ENCODE measurements at places on chromosomes 3 and 15.

- no peak for DNase-seq
These were observed 20.4 kb downstream of the RUVBL1 start for GRCh38 chr3:128103136-128103676.

GRCh38 chr15:40543082-40543481, 21.8 kb downstream of the CCDC32 start:
- DNase-seq: no peak

GRCh38 chr3:188964957-188965356, 206.8 kb upstream of the TPRG1 start:
- DNase-seq: no peak

DNA sequence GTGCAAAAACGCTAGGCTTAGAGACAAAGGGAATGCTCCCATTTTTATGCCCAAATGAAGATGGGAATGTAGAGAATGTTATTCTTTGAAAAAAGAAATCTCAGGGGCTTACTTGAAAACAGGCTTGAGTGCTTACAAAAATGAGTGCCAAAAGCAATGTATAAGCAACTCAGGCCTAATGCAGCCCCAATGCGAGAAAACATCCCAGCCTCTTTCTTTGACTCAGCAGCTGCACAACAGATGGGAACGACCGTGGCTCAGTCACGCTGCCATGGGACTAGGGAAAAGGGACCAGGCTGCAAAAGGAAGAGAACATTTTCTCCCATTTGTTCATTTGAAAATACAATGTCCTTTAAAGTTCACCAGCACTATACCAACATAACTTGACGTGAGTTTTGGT, 246.4 kb upstream of the LRIG1 start:
- no peak for DNase-seq

DNA sequence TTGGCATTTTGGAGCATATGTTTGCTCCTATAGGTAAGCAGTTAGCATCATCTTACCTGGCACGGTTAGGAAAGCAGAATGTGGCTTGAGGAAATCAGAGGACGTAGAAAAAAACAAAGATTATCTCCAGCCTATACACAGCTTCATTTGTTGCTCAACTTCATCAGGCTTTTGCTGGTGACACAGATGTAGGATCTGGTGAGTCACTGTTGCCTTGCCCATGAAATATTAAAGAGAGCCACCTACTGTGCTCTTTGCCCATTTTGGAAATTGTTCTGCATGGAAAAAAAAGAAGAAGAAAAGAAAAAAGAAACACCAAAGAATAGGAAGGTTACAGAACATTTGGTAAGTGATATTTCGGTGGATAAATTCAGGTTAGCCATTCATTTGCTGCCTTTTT, 3.8 kb downstream of the IL1RAP start:
- no peak for DNase-seq

- no peak for DNase-seq
These were observed 34.9 kb downstream of the TSPAN3 start for GRCh38 chr15:77035999-77036471.

- DNase-seq: no peak
These were observed 53.3 kb upstream of the SNRK start for GRCh38 chr3:43233062-43233461.

DNA sequence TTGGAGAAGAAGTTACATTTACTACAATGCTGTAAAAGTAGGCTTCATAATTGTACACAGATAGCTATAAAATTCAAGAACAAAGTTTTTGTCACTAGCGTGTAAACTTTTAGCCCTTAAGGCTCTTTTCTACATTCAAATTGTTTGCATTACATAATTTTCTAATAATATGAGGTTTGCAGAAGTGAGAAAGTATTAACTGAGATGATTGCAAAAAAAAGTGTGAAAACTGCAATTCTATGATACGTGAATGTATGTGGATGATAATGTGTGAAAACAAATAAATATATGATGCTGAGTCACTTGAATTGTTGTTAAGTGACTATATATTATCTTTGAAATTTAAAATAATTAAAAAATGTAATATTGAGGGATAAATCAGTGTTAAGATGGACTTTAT, 557.5 kb downstream of the NAALADL2 start:
- DNase-seq: no peak

DNA sequence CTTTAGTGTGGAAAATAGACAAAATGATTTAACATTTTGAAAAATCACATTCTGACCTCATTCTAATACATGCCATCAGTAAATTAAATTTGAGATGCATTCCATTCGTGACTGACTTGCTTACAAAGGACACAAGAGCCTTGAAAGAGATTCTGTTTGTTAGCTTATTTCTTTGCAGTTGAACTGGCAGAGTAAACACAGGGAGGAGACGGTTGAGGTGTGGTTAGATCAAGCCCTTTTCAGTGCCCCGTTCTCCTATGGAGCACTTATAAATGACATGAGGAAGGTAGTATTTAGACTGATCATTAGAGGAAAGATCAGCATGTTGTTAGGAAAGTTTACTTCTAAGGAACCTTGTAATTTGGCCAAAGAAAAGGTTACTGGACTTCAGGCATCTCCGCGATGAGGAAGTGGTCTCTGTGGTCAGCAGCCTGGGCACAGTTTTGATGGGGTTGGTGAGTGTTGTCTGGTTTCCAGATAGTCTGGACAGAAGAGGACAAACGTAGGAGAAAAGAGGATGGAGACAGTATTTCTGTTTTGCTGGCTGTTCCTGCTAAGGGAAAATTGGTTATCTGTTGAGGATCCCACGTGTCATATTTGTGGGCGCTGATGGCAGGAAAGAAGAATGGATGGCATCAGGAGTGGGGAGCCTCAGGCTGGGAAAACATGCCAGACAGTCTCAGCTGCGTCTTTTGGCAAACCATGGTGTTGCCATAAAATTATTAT, 328.9 kb upstream of the TBL1XR1 start:
- no peak for DNase-seq

DNA sequence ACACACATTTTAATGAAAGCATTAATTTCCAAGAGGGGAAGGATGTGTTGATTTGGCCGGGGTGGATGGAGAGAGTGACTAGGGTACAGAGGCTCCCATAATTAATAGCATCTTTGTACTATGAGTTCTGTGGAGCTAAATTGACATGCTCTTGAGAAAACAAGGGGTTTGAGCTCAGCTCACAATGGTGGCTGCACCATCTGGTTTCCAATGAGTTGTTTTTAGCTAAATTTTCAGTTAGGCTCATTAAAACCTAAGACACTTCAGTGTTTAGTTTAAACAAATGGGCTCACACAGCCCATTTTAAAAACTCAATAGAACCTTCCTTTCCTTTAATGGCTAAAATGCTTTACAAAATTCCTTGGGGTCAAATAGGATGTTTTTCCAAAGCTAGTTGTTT, 199.7 kb downstream of the TNIK start:
- DNase-seq: no peak

- DNase-seq: peak; percentile 64
These were observed at the start of gene MAP3K13 for GRCh38 chr3:185362850-185363661. Gene MAP3K13, plus strand, starts transcription at chr3:185363136. Its CDS starts 65,446 bp downstream, at chr3:185428582.

- no peak for DNase-seq
These were observed 27.5 kb downstream of the SPCS1 start for GRCh38 chr3:52733256-52733891.

- DNase-seq: no peak
These were observed 70.4 kb downstream of the LSM3 start for GRCh38 chr3:14248849-14249523.

DNA sequence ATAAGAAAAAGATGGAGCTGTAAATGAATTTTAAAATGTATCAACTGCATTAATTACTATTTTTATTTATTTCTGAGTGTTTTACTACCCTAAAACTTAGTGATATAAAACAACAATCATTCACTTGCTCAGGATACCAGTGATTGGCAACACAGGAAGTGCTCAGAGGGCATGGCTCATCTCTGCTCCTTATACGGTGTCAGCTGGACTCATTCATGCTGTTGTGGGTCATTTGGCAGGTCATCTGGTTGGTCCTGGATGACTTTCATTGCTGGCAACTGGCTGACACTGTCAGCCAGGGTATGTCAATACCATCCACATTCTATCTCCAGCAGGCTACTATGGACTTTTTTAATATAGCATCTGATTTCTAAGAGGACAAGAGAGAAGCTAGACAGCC, 689.6 kb upstream of the NECTIN3 start:
- DNase-seq: no peak

DNA sequence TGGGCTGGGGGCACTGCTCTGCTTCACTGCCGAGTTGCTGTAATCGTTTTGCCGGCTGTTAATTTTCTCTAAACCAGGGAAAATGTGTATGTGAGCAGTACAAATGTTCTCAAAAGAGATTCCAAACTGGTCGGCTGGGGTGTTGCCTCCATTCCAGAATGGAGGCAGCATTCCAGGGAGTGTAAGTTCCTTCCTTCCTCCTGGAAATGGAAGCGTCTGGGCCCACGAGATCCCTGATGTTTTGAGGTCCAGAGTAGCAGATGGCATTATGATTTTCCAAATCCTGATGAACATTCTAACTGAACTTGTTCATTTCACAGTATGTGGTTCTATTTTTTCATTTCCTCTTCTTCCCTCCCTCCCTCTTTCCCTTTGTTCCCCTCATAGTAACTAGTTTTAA, 64.4 kb upstream of the SKOR1 start:
- no peak for DNase-seq

- DNase-seq: no peak
These were observed 60.3 kb downstream of the PCSK6 start for GRCh38 chr15:101429191-101429590.

- no peak for DNase-seq
These were observed 921 bp downstream of the LMLN start for GRCh38 chr3:197960694-197961581.

GRCh38 chr15:29134641-29135308, 134.8 kb downstream of the NSMCE3 start:
- no peak for DNase-seq

All from activated CD4-positive, alpha-beta T cell treated with anti-CD3 and anti-CD28 coated beads, Interleukin-2, amount 50 U/mL, for 16 hours (primary cell).